ENCODE measurements at places on chromosomes 11 and 22. TPM values are rescaled to one million over a fixed set of nuclear protein-coding genes. Genes with fewer than 3 reads are reported as not detected.

CEND1 gene
- 1.00 TPM for total RNA-seq

SLC22A12 gene
- total RNA-seq = not detected

MS4A1 gene
- not detected for total RNA-seq

MOV10L1 gene
- 5.1 TPM for total RNA-seq

FAM83F gene
- under 0.01 TPM for total RNA-seq

CHEK2 gene
- total RNA-seq = 20.6 TPM

ANO5 gene
- total RNA-seq = 0.44 TPM

NPTXR gene
- total RNA-seq = 4.6 TPM

SCN2B gene
- total RNA-seq = not detected

FGF19 gene
- not detected for total RNA-seq

OR52N4 gene
- not detected for total RNA-seq

Measured in uterine smooth muscle cell (primary cell).